Brain pericyte (primary cell): ENCODE measurements at places on chromosomes 12 and 14.

- no peak for DNase-seq
These were observed 12.6 kb upstream of the DENND5B start for GRCh38 chr12:31603546-31604009.

DNA sequence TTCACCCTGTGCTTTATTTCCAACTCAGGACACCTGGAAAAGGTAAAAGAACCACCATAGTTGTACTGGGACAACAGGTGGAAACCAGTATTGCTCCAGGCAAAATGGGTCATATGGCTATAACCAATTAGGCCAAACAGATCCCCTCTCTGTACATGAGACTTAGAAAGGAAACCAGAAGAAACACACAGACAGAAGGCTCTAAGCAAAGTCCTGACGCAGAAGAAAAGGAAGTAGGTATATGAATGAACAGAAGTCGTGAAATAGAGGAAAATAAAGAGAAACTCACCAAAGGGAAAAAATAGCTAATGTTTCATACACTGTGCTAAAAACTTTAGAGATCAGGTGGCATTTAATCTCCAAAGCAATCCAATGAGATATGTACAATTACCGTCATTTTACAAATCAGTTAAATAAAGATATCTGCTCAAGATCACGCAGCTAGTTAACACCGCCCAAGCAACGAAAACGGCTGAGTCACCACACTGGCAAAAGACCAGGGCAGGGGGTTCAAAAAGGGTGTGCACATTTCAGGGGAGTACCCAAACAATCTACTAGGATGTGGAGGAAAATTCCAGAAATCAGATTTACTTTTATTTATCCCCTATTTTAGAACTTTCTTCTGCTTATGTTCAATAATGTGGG is 82.3 kb downstream of the ITPR2 start:
- no peak for DNase-seq

- DNase-seq, result no peak
These were observed 22.2 kb downstream of the MANSC1 start for GRCh38 chr12:12327802-12328201.

DNA sequence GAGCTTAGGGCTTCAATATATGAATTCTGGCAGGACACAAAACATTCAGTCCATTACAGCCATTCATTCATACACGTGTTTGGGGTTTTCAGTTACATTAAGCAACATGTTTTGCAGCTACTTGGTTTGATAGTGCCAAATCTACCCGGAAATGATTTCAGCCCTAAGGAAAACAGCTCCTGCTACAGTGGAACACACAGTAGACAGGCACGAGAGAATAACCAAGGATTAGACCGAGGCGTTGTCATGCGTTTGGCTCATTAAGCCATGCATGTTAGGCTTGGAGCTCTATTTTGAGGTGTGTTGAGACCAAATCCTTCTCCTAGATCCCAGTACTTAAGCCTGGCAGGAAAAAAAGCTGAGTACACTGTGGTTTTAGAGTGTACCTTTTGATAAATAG is 177.4 kb downstream of the PRKCH start:
- DNase-seq, result no peak

DNA sequence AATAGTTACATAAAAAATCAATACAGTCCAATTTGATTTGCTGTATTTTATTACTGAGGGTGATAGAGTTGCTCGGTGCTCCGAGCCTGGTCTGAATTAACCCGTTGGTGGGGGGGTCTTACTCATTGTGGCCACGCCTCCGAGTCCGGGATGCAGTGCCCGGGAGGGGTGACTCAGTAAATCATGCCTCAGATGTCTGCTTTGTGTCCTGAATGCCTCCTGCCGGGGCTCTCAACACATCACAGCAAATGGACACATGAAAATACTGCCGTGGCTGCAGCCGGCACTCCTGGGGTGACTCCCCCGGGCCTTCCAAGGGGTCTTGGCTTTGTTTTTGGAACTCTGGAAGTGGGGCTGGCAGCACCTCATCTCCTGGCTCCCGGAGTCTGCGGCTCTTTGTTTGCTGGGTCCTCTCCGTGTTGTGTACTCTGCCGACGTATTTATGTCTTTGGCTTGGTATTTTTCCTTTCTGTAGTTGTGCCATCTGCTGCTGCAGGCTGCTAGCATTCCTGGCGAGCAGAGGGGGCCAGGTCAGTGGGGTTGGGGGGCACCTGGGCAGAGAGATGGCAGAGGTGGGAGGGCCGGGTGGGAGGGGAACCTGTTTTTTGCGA is 129.0 kb downstream of the AACS start:
- no peak for DNase-seq
